ENCODE measurements at places on chromosomes 2 and 18.
A peak's percentile ranks its signal among the peaks of the same experiment; 100 is the strongest.

- DNase-seq: no peak
Observed at GRCh38 chr2:150944315-150944714, 317.3 kb downstream of the RBM43 start.

DNA sequence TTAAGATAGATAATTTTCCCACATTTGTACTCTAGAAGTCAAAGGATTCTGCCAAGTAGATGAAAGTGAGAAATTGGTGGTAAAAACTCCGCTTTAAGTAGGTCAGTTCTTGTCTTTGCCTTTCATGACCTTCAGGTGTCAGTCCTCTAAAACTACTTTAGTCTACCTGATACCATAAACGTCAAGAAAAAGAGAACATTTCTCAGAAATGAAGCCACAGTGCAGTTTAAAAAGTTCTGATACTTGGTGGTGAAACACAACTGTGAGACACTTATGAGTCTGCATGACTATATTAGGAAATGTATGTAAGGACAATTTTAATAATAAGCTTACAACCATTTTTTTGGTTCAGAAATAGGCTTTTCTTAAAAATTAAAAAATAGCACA lies 583.3 kb downstream of the SATB2 start:
- no peak for DNase-seq

GRCh38 chr2:229563388-229563787 lies 151.0 kb downstream of the DNER start:
- no peak for DNase-seq

- DNase-seq: no peak
Observed at GRCh38 chr2:16960579-16960978, 294.9 kb upstream of the CYRIA start.

GRCh38 chr2:54966165-54966832 lies 84.0 kb downstream of the RTN4 start:
- no peak for DNase-seq

DNA sequence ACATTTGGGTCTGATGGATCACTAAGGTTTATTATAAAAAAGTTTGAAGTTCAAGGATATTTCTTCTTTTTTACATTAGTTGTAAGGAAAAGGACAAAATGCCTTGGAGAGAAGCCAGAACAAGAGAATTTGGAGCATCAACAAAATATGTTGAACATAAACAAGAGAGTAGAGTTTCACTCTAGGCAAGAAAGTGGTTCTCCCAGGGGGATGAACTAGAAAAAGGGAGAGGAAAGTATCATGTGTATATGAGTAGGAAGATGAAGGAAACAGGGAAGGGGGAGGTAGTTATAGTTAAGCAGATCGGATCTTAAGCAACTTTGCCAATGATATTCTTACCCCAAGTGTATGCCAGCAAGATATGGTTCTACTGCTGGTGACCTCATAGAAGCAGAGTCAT lies 63.8 kb upstream of the GALNT3 start:
- no peak for DNase-seq

- DNase-seq: no peak
Observed at GRCh38 chr2:200258881-200259576, 47.5 kb upstream of the SPATS2L start.

DNA sequence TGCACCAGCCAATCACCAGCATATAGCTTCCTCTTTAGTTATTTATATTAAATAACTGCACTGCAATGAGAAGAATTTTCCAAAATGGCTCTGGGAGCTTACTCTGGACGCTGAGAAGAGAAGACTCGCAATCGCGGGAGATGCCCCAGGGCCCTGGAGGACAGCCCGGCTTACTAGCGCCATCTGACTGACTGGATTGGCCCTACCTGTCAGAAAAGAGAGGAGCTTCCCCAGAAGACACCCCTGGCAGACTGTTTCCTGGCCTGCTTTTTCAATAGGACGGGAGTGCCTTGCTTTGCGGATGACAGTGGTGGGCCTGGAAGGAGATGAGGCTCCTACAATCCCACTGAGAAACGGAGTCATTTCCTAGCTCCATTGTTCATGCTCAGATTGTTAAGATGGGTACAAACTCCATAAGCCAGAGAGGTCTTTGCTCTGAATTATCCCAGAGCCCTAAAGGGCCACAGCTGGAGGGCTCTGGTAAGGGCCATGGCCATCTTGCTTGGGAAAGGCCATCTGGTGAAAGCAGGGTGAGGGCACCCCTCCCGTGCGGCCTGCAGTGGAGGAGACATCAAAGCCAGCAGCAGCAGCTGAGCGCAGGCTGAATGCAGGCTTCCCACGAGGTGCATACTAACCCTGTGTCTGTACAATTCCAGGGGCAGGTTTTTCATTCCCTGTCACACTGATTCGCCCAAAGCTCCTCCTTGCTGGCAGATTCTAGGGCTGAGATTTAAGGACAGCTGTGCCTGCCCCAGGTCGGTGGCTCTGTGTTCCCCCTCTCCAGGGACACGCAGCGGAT lies 92.1 kb downstream of the GALR1 start:
- DNase-seq: no peak

DNA sequence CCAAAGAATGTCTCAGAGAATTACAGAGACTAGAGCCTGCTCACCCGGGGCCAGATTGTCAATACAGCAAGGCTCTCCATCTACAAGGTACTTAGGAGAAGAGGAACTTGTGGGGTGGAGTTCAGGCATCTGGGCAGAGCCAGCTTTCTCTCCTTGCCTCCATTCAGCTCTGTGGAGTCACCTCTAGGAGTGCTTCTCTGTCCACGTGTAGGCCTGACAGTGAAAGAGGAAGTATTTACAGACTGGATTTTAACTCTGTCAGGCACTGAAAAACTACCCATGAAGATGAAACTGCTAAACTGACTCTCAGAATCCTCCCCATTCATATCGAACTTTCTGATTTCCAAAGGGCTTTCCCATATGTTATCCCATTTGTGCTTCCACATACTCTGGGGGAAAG lies 315.6 kb downstream of the SETBP1 start:
- DNase-seq: peak; percentile 46

DNA sequence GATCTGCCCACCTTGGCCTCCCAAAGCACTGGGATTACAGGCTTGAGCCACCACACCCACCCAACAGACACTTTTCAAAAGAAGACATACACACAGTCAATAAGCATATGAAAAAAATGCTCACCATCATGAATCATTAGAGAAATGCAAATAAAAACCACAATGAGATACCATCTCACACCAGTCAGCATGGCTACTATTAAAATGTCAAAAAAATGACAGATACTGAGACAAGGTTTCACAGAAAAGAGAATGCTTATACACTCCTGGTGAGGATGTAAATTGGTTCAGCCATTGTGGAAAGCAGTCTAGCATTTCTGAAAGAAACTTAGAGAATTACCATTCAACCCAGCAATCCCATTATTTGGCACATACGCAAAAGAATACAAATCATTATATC lies 1947.2 kb downstream of the SUCLG1 start:
- DNase-seq: no peak

GRCh38 chr18:64311859-64312258 lies 163.0 kb upstream of the LINC00305 start:
- DNase-seq: no peak

DNA sequence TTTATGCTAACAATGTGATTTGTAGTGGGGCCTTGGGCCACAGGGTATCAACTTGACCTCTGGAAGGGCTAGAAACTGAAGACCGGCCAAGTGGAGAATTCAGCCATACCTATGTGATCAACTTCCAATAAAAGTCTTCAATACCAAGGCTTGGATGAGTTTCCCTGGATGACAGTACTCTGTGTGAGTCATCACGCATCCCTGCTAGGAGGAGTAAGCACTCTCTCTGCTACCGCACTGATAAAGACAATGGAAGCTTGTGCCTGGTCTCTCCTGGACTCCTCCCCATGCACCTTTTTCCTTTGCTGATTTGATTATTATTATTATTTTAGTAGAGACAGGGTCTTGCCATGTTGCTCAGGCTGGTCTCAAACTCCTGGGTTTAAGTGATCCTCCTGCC lies 58.1 kb downstream of the SKA1 start:
- no peak for DNase-seq

DNA sequence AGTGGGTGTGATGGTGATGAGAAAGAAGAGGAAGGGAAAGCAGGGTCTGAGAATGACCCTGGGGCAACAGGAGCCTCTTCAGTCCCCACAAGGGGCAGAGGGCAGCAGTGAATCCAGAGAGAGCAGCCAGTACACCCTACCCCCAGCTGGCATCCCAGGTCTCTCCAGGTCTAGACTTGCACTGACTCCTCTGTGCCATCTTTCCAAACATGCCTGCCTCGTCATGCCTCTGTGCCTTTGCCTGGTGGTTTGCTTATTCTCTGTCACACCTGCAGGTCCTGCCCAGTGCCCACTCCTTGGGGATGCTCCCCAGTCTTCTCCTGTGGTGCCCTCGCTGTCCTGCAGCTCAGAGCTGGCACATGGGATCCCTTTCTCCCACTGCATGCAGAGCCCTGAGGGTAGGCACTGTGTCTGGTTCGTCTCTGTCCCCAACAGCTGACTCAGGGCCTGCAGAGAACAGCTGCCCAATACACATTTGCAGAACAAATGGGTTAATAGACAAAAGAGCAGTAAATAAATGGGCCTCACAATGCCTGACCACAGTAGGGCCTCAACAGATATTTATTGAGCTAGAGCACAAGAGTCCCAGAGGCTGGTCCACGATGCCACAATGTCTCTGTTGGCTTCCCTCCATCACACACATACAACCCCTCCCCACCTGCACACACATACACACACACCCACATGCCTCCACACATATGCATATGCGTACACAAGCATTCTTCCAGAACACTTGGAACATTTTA lies 89.8 kb downstream of the HS1BP3 start:
- no peak for DNase-seq

GRCh38 chr2:102235491-102235890 lies 48.7 kb downstream of the IL1RL2 start:
- peak; percentile 15 for DNase-seq

DNA sequence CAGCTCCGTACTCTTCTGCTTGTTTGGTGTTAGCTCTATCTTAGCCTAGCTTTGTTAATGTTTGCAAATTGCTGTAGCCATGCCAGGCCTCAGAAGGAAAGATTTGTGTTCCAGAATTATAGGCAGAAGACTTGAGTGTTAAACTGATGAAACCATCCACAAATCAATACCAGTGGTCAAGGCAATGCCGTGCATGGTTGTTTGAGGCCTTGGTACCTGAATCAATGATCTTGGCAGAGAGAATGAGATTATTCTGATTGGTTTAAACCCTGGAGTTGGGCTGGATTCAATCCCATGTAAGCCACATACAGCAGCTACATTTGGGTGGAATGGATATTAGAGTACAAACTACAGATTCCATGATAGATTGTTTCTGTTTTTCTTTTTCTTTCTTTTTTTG lies 4.9 kb downstream of the HADHB start:
- DNase-seq: no peak

DNA sequence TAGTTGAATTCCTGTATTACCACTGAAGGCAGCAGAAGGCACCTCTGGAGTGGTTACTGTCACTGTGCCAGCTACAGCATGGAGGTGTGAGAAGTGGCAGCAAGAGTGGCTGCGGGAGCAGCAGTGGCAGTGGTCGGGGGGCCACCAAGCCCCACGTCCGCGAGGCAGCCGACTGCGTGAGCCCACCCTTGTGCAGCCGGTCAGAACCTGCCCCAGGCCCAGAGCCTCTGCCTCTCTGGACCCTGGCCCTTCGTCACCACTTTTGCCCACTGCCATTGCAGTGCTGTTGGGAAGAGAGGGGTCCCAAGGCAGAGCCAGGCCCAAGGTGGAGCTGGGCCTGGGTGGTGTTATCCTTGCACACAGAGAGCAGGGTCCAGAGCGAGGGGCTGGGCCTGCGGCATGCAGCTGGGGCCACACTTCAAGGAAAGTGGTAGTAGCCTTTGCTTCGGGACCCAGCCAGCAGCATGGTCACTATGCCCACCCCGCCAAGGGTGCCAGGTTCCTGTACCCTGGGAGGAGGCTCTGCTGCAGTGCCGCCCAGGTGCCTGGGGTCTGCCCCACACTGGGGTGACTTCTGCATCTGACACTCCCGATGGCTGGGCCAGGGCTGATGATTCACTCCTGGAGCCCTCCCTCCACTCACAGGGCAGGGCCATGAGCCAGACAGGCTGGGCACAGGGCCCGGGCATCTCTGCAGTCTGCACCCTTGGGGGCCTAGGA lies 450.1 kb upstream of the LRATD1 start:
- no peak for DNase-seq

DNA sequence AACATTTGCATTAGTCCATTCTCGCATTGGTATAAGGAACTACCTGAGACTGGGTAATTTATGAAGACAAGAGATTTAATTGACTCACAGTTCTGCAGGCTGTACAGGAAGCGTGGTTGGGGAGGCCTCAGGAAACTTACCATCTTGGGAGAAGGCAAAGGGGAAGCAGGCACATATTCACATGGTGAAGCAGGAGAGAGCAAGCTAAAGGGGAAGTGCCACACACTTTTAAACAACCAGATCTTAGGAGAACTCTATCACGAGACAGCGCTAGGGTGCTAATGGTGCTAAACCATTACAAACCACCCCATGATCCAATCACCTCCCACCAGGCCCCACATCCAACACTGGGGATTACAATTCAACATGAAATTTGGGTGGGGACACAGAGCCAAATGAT lies 201.7 kb upstream of the MGAT5 start:
- DNase-seq: no peak

GRCh38 chr18:26531605-26532298 lies 16.6 kb downstream of the KCTD1 start:
- DNase-seq: no peak

GRCh38 chr2:230160112-230160660 lies 59.6 kb downstream of the SP110 start:
- DNase-seq: peak; percentile 59

DNA sequence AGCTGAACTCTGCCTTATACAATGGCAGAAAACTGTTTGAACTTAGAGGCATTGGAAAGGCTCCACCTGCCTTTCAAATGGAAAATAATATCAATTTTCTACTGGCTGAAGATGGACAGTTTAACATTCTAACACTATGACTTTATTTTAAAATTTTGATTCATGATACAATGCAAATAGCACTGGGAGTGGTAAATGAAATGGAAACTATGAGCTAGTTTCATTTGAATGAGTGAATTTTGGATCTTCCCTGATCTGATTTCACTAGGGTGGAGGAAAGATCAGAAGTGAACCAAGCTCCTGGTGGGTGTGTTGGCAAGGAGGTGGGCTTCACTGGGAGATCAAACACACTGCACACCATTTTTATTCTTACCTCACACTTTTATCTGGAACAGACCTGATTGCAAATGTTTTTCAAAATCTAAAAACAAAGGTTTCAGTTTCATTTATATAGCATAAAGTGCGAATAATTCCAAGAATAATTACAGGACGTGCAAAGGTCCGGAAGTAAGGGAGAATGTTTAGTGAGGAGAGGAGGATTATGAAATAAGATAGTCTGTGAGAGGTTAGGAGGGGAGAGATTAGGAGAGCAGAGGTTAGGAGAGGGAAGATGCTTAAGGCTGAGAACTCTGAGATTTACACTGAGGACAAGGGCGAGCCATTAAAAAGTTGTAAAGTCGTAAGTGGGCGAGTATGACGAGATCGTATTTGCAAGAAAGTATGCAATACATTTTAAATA lies 18.6 kb upstream of the MBP start:
- DNase-seq: no peak

GRCh38 chr18:9188359-9189231 lies 52.0 kb downstream of the ANKRD12 start:
- no peak for DNase-seq

- no peak for DNase-seq
Observed at GRCh38 chr2:237791977-237792727, 6.4 kb upstream of the RBM44 start.
